CMK (cell line): ENCODE measurements at places on chromosomes 4 and X.

DNA sequence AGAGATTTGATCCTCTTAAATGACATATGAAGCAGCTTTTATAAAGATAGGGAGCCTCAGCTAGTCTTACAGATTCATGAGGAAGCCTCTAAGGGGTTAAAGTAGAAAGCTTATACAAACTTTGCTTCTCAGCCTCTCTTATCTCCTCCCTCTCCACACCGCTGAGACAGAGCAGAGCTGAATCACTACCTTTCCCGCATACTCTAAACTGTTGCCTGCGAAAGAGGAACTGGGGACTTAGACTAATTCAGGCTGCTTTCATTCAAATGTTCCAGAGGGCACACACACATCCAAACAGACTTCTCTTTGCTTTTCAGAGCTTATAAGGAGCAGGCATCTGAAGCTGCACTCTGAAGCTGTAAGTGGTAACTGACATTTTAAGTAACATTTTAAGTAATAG, at the start of gene SERTM2:
TSS of gene SERTM2 (plus strand) at position 169 of the 400 bp plus-strand sequence. CDS start 7,213 bp downstream, outside the sequence.
- DNase-seq: no peak

- no peak for DNase-seq
Observed at GRCh38 chr4:186105647-186106321, 1.3 kb downstream of the FAM149A start.

- DNase-seq: no peak
Observed at GRCh38 chrX:42804524-42804923, 26.6 kb upstream of the PPP1R2C start.

- DNase-seq: no peak
Observed at GRCh38 chr4:169826634-169827187, 69.0 kb upstream of the HPF1 start.

GRCh38 chr4:89719536-89720090, 117.3 kb downstream of the SNCA start:
- no peak for DNase-seq

DNA sequence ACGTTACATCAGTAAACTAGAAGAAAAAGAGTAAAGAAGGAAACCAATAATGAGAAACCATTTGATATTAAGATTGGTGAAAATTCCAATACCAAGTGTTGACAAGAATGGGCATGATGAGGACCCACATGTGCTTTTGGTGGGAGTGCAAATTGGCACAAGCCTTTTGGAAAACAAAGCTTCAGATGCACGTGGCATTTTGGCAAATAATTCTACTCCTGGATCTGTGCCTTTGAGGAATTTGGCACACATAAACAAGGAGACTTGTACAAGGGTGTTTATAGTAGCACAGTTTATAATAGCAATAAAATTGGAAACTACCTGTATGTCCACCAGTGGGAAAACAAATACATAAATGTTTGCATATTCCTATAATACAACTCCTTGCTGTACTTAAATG, 324.3 kb upstream of the TAPT1 start:
- DNase-seq: no peak

DNA sequence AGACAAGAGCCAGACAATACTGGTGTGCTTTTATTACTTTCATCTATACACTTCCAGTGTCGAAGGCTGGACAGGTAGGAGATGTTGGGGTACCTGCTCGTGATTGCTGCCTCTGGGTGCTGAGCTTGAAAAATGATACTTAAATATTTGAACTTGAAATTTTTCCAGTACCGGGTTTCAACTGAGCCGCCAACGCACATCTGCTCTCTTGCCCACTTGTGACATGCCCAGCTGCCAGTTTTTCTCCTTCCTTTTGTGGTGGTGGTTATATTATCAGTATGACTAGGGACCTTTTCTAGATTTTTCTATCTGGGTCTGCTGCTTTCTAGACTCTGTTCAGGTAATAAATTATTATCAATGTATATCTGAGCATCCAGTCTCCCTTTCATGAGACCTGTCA, 3.4 kb downstream of the OGT start:
- DNase-seq: no peak

- DNase-seq: no peak
Observed at GRCh38 chr4:47531241-47531953, 46.3 kb downstream of the ATP10D start.

DNA sequence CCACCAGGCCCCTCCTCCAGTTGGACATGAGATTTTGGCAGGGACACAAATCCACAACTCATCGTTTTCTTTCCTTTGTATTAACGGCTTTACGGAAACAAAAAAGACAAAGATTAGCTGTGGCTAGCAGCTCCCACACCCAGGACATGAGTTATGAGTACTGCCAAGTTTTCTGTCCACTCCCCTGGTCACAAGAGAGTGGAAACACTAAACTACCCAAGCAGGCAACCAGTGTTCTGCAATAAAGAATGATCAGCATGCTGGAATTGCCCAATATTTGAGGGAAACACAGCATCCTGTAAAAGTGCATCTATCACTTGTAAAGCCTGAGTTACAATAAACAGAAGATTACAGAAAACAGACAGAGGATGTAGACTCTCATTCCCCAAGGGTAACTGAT, 358.4 kb downstream of the NLGN4X start:
- DNase-seq: no peak

GRCh38 chr4:1626941-1627340, 57.2 kb downstream of the FAM53A start:
- no peak for DNase-seq

DNA sequence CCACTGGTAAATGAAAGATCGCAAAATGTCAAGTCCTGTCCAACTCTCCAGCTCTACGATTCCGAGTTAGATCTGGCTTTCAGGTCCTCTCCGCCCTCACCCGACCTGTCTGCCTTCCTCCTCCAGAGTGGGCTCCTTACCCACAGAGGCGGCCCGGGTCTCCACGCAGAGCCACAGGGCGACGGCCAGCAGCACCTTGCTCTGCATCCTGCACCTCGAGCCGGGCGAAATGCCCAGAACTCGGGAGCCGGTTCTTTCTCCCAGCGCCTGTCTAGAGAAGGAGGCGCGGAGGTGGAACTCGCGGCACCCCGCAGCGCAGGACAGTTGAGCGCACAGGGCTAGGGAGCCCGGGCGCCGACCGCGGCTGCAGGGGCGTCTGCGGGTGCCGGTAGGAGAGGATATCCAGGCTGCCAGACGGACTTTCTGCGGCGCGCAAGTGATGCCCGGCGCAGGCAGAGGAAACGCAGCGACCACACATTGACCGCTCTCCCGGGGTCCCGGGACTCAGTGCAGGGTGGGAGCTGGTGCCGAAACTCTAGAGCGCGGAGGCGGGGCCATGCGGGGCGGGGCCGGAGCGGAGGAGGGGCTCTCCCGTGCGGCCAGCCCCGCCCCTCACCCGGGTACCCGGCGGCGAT, at the start of gene KDR:
TSS of gene KDR (minus strand) at position 509 of the 635 bp plus-strand sequence. CDS start at position 207, 302 bp downstream.
- no peak for DNase-seq

- DNase-seq: no peak
Observed at GRCh38 chrX:38382663-38383062, 30.3 kb downstream of the OTC start.

- no peak for DNase-seq
Observed at GRCh38 chr4:2330091-2331042, 68.5 kb upstream of the MXD4 start.

GRCh38 chrX:70455366-70456202, 10.9 kb downstream of the DLG3 start:
- no peak for DNase-seq

DNA sequence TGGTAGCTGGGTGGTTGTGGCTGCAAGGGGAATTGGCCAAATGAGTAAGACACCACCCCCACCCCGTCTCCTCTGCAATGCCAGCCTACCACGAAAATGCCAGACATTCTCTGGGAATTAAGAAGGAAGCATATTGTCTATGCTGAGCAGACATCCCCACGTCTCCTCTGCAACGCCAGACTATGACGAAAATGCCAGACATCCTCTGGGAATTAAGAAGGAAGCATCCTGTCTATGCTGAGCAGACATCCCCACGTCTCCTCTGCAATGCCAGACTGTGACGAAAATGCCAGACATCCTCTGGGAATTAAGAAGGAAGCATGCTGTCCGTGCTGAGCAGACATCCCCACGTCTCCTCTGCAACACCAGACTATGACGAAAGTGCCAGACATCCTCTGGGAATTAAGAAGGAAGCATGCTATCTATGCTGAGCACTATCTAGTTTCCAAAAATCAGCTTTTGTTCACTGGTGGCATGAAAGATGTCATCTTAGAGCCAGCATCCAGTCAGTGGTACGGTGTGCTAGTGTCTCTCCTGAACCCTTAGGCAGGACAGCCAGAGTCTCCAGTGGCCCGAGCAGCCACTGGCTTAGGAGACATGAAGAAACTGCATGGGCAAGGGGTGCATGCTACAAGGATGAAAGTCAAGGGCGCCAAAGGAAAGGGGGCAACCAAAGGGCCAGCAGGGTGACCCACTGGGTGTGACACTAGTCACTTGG, 339.8 kb upstream of the FRG1 start:
- DNase-seq: no peak

- no peak for DNase-seq
Observed at GRCh38 chrX:31038575-31039326, 33.1 kb downstream of the FTHL17 start.

GRCh38 chrX:34849371-34849770, 93.2 kb upstream of the FAM47B start:
- no peak for DNase-seq

DNA sequence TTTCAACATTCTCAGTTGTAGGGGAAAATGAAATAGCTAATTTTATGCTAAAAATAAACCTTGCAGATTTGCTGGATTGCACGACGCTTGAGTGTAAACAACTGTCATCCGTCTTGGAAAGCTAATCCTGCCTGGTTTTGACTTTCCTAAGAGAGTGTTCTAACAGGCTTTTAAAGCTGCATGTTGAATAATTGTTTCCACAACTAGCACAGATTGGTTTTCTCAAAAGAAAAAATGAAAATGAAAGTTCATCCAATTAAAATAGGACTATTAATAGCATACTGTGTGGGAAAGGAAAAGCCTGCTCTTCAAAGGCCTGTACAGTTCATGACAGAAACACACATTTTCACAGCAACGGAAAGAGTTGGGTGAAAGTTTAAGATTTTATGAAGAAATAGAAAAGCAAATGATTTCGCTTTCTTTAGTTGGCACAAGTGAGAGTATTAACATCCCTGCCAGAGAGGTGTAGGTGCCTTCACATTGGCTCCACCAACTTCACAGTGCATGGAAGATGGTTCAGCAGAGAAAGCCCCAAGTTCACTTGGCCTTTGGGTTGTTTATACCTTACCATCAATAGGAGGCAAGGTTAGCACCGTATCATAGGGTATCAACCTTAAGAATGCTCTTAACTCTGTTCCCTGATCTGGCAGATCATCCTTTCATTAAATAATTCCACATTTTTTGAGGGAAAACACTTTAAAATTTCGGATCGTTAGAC, 140.0 kb upstream of the GUCY1A1 start:
- no peak for DNase-seq

GRCh38 chr4:170662250-170662649, 572.5 kb upstream of the AADAT start:
- DNase-seq: no peak

DNA sequence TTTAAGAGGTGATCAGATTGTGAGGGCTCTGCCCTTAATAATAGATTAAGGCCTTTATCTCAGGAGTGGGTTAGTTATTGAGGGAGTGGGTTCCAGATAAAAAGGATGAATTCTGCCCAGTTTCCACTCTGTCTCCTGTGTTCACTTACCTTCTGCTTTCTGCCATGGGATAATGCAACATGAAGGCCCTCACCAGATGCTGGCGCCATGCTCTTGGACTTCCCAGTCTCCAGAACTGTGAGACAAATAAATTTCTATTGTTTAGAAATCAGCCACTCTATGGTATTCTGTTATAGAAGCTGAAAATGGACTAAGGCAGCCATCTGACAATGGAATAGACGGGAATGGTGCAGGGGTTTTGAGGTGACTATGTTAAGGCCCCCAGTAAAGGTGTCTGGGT, 6.9 kb upstream of the RELL1 start:
- DNase-seq: no peak

- DNase-seq: no peak
Observed at GRCh38 chr4:28948501-28948900, 1771.7 kb upstream of the PCDH7 start.

GRCh38 chr4:89177807-89178206, 66.5 kb downstream of the TIGD2 start:
- DNase-seq: no peak

DNA sequence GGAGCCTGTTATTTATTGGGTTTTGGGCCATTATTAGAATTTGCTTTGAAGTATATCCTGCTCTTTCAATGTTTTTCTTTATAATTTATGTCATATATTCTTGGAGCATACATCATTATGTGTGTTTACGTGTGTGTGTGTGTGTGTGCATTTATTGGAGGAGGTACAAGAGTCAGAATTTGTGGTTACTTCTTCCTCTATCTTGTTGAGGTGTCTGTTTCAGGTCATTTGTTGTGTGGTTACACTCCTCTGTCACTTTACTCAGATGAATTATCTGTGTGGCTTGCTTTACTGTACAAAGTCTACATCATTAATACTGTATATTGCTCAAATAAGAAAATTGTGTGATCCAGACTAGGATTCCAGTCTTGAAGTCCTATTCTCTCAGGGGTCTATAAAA, 1957.4 kb upstream of the TENM3 start:
- no peak for DNase-seq

GRCh38 chr4:184635381-184635780, 13.9 kb downstream of the CASP3 start:
- DNase-seq: no peak

DNA sequence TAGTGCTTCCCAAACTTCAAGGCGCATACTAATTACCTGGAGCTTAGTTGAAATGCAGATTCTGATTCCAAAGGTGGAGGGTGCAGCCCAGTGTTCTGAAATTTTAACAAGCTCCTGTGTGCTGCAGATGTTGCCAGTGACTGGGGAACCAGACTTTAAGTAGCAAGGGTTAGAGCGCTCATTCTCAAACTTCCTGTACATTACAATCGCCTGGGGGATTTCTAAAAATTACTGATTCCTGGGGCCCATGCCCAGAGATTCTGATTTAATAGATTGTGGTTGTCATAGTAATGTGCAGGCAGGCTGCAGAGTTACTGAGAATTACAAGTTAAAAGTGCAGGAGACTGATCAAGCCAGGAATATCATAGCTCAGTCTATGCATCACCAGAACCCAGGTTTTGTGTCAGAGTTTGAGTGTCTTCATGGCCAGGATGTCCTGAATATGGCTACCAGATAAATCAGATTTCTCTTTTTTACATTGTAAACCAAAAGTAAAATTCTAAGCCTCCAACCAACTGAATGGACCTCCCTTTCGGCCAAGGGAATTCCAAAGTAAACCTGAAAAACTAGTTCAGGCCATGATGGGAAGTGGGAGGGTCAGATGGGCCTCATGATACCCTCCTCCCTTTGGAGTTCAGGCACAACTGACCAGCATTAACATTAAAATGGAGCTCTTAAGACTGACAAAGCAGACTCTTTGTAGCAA, 121.6 kb downstream of the ATXN3L start:
- no peak for DNase-seq

GRCh38 chr4:15469402-15470127, at the start of gene CC2D2A:
CC2D2A (plus strand) TSS chr4:15469882; CDS start chr4:15475933, 6,051 bp downstream.
- no peak for DNase-seq

GRCh38 chrX:154819771-154820341, 14.6 kb upstream of the MPP1 start:
- DNase-seq: no peak

DNA sequence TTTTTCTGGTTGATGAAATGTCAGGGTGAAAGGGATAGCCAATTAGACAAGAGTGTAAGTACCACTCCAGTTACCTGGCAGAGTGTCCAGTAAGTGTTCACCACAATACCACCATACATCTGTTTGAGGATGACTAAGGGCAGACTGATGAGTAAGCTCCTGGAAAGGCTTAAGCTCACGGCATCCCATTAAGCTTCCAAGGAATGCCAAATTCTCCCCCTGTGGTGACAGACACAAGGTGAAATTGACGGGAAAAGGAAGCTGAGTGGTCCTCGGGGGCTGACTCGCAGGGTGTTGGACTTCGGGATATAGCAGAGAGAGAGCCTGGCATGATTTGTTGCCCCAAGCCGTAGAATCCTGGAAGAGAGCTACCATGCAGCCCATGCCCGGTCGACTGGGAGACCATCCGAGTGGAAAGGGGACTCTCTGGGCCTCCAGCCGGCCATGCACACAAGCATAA, 7.6 kb upstream of the BST1 start:
- no peak for DNase-seq
